GF-D8 (cell line): ENCODE measurements at places on chromosomes 3 and 15.
A peak's percentile ranks its signal among the peaks of the same experiment; 100 is the strongest.

DNA sequence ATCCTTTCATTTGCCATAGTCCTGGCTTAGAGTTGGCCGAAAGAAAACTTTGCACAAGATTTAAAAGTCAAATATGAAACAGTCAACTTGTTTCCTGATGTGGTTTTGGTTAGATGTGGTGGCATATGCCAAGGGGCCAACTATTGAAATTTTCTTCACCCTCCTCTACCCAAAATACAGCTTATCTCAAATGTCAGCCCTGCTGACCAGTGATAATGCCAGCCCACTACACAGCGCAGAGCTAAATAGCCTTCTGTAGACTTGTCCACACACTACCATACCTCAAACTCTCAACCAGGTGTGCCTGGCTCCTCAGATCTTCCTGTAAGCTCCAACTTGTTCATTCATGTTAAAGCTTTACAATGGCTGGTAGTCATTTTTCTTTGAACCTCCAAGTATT, 368.5 kb upstream of the STAC start:
- no peak for DNase-seq

DNA sequence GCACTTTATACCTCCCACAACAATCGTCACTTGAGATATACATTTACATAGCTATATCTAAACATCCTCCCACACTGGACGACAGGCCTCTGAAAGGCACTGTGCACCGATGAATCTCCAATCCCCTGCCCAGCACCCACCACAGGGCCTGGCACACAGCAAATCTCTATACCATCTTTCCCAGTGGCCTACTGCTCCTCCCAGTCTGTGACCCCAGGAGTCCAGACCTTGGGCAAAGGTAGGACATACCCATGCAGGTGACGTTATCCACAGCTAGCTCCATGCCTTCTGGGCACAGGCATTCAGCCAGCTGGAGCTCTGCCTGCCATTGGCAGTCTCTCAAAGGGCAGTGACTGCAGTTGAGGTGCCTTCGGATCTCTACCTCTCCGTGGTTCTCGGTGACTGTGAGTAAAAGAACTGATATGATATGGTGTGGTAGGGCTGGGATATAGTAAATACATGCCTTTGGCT, 5.8 kb downstream of the LTK start:
- no peak for DNase-seq

DNA sequence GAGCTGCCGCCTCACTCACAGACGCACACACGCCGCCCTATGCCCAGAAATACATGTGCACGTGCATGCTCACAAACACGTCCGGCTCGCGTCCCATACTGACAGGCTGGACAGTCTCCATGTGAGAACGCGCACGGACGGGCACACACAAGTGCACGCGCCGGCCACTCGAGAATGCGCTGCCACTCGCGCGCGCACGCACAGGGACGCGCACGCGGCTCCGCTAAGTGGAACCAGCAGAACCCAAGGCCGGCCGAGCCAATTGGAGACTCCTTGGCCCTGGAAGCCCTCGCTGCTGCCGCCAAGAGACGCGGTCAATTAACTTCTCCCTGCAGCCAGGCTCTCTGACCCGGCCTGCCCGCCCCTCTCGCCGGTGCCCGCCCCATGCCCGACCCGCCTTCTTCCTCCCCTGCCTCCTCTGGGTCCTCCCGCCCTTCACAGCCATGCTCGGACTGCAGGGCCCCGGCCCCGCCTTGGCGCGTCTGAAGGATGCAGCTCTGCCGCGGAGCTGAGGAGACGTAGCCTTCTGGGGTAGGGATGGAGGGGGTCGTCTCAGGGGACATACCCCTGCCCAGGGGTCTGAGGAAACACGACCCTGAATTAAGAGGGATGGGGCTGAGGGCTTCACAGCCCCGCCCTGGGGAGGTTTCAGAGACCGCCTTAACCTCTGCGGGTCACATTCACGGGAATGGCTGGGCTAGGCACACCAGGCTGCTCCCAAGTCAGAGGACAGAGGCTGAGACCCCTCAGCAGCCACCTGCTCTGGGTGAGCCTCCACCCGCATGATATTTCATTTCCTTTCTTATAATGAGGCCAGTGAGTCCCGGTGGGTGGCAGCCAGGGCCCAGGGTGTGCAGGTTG, 15.0 kb downstream of the PTH1R start:
- peak; percentile 42 for DNase-seq

- no peak for DNase-seq
These were observed 48.0 kb downstream of the SSUH2 start for GRCh38 chr3:8596321-8597218.

GRCh38 chr3:160684368-160684740, 7.4 kb downstream of the ARL14 start:
- DNase-seq, result no peak

DNA sequence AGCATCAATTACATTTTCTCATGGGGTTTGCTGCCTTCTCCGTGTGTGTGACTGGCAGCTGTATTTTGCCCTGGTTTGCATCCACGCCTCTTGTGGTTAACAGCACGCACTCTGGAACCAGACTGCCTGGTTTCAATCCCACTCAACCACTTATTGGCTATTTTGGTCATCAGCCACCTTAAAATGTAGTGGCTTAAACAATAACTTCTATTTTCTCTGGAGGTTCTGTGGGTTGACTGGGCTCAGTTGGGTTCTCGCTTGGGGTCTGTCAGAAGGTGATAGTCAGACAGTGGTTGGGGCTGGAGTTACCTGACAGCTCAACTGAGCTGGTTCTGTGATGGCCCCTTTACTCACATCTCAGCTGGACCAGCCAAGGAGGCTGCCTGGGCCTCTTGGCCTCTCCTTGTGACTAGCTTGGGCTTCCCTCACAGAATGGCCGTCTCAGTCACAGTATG, 36.8 kb downstream of the EHD4 start:
- no peak for DNase-seq

DNA sequence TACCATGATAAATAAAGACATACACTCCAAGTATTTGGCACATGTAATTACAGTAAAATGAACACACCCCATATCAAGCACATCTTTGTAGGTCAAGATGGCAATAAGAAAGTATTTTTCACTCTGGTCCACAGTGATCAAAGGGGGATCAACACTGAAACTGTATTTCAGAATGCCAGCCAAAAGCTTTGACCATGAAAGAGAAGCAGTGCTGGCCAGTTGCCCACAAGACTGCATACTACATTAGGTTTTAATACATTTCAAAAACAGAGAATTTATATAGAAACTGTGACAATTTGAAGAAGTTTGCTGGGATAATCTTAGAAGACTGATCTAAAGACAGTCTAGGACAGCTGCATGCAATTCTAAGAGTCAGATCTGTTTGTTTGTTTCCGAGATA, 1035.3 kb downstream of the FHIT start:
- DNase-seq, result no peak

GRCh38 chr3:45489730-45490309, 101.4 kb downstream of the LARS2 start:
- DNase-seq, result no peak

- DNase-seq, result no peak
These were observed 98.7 kb downstream of the UBE2E2 start for GRCh38 chr3:23301819-23302218.

DNA sequence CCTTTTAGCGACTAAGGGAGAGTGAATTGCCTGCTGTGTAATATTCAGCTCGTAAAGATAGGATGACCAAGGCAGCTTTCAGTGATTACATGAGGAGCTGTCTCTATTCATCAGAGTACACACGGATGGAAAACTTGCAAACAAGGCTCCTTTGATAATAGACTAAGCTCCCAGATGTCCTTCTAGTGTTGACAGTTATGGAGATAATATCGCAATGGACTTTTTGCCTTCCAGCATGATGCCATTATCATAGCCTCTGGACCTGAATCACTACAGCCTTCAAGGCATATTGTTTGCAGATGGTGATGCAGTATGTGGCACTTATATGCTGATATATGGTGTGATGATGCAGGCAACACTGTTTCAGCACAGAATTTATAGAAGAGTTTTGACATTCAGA, 93.9 kb downstream of the ECT2 start:
- no peak for DNase-seq

DNA sequence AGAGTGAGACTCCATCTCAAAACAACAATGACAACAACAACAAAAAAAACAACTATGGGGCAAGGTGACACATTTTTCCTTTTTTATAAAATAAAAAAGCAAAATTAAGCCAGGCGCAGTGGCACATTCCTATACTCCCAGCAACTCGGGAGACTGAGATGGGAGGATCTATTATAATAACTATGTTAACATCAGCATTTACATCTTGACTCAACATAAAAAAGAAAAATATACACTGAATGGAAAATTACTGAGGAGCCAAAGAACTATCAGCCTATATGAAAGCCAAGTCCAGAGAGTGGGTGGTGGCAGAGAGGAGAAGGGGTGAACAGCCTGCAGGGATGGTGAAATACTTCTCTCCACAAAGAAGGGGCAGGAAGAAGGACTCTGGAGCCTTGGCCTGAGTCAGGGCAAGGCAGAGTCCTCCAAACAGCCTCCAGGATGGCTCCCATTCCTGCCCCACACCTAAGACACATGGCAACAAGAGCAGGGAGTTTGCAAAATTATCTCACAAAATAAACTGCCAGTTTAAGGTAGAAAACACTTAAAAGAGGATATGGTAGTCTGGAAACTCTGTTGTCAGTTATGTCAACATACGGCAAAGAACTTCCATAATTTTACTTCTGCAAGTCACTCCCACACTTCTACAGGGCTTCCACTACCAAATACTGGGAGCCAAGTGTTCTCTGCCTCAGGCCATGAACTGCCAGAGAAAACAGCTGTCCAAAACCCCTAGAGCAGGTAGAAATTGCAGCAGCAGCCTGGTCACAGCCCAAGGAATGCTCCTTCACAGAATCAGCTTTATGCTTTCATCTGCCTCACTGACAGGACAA, 25.9 kb downstream of the HSPBAP1 start:
- no peak for DNase-seq

DNA sequence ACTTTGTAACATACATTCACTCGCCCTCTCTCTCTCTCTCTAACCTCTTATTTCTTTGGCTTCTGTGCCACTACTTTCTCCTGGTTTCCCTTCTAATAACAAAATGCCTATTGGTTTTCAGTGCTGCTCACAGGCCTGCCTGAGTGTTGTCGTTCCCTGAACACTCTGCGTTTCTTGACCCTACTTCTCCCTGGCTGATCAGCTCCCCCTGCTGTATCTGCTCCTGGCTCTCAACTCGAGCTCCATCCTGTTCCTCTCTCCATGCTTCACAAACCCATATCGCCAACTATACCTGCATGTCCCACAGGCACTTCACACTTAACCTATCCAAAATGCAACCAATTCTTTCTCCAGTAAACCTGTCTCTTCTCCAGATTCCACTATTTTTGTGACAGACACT, 111.4 kb downstream of the OPA1 start:
- DNase-seq, result no peak

- DNase-seq, result no peak
These were observed 753.9 kb downstream of the TUSC7 start for GRCh38 chr3:117463276-117464115.

DNA sequence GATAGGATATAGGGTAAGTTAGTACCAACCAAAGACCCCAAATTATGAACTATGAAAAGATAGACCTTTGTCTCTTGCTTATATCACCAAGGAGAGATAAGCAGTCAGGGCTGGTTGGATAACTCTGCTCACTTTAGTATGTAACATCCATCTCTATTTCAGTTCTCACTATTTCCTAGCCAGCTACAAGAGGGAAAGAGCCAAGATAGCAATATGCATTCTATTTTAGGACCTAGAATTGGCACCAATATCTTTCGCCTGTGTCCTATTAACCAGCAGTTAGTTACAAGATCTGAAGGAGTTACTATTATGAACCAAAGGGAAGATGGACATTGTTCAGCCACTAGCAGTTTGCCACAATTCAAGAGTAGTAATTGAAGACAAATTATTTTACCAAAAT, 457.5 kb downstream of the NSUN3 start:
- DNase-seq, result no peak

DNA sequence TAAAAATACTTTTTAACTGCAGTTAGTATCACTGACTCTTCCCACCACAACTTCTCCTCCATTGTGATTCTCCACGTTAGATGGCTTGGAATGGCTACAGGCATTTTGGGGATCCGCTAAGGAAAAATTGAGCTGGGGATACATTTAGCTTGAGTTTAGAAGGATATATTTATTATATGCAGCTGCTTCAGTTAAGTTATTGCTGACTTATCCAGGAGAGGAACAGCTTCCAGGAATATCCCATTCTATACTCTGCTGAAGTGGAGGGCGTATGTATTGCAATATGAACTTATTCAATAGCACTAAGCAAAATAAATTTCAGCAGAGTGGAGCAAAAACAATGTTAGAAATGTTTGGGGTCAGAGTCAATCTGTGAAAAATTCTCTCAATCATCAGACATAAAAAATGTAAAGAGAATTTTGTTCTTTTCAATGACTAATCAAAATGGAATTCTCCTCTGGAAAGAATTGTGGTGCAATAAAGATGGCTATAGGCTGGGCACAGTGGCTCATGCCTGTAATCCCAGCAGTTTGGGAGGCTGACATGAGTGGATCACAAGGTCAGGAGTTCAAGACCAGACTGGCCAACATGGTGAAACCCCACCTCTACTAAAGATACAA, 84.7 kb downstream of the NCEH1 start:
- no peak for DNase-seq

DNA sequence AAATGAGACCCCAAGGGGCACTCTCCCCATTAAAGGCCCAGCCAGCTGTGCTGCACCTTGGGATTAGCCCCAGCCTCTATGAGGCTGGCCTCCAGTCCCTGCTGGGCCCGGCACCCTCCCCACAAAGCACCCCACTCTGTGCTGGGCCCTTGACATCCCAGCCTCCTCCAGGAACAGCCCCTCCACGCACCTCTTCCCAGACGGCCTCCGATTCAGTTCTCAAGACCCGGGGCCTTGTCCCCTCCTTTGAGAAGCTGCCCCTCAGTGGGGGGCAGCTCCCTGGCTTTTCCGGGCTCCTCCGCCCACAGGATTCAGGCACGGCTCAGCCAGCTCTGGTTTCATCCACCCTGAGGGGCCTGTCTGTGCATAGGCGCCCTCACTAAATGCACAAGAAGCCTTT, 144.1 kb downstream of the LRRK1 start:
- no peak for DNase-seq

GRCh38 chr3:66706890-66707289, 206.1 kb upstream of the LRIG1 start:
- no peak for DNase-seq

- no peak for DNase-seq
These were observed 111.1 kb upstream of the ABI3BP start for GRCh38 chr3:101104321-101104720.

DNA sequence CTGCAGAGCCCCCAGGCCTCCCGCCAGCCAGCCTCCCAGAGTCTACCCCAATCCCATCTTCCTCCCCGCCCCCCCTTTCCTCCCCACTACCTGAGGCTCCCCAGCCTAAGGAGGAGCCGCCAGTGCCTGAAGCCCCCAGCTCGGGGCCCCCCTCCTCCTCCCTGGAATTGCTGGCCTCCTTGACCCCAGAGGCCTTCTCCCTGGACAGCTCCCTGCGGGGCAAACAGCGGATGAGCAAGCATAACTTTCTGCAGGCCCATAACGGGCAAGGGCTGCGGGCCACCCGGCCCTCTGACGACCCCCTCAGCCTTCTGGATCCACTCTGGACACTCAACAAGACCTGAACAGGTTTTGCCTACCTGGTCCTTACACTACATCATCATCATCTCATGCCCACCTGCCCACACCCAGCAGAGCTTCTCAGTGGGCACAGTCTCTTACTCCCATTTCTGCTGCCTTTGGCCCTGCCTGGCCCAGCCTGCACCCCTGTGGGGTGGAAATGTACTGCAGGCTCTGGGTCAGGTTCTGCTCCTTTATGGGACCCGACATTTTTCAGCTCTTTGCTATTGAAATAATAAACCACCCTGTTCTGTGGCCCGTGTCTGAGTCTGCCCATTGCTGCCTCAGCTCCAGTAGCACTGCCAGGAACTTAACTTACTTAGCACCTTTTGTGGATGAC, 32.2 kb downstream of the PTPN23 start:
- DNase-seq, result no peak
